H4 (cell line): ENCODE measurements at places on chromosomes 7 and 10. TPM values are rescaled to one million over a fixed set of nuclear protein-coding genes. Genes with fewer than 3 reads are reported as not detected.

- no peak for DNase-seq
Measured at GRCh38 chr7:155296006-155296787, 1.5 kb upstream of the INSIG1 start.

GRCh38 chr7:112154690-112155089, 51.5 kb downstream of the DOCK4 start:
- DNase-seq, result no peak

GRCh38 chr10:10687751-10688150, 329.9 kb upstream of the CELF2 start:
- no peak for DNase-seq

GRCh38 chr7:37065779-37066271, 341.5 kb upstream of the AOAH start:
- DNase-seq, result peak; percentile 51

DNA sequence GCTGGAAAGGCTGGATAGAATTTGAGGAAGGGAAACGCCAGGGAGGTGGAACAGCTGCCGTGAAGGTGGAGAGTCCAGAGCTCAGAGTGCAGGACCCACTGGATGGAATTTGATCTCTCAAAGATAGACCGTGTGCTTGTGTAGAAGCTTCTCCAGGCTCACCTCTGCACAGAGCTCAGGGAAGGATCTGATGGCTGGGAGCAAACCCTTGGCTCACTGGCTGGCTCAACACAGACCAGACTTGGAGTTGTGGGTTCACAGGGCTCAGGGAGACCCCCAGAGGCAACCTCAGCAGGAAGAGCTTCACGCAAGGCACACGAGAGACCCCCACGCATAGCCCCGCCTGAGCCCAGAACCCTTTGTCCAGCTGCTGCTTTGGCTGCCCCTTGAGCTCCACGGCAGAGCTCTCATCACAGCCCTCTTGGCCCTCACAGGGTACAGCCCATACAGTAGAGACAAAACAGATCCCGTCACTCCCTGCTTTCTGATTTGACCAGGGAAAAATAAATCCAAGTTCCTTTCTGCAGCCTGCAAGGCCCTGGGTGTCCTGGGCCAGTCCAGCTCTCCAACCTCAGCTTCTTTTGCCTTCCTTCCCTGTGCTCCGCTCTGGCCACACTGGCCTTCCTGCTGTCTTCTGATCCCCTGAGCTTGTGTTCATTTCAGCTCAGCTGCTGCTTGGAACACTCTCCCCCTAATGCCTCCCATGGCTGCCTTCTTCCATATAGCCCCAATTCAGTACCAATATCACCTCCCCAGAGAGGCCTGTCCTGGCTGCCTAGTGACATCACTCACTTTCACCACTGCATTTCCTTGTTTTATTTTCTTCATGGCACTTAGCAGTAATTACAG, 26.3 kb downstream of the GHRHR start:
- DNase-seq, result no peak

DNA sequence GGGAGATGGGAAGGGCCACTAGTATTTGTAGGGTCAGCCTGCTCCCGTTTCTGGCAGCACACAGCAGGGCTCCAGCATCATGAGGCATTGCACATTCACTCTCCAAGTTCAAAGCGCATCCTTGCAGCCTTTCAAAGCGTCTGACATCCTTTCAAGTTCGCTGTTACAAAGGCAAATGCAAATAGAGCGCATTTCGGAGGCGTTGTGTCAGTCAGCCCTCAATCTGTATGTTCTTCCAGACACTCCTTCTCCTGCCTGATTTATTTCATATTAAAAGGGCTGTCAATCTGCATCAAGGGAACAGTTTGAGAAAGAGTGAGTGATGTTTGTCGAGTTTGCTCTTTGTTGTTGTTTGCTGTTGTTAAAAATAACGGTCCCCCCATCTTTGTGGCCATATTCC, 188.5 kb downstream of the SNX10 start:
- DNase-seq, result no peak

Gene TAC1
- total RNA-seq, result 9.2 and 11.1 TPM in 2 replicates

DNA sequence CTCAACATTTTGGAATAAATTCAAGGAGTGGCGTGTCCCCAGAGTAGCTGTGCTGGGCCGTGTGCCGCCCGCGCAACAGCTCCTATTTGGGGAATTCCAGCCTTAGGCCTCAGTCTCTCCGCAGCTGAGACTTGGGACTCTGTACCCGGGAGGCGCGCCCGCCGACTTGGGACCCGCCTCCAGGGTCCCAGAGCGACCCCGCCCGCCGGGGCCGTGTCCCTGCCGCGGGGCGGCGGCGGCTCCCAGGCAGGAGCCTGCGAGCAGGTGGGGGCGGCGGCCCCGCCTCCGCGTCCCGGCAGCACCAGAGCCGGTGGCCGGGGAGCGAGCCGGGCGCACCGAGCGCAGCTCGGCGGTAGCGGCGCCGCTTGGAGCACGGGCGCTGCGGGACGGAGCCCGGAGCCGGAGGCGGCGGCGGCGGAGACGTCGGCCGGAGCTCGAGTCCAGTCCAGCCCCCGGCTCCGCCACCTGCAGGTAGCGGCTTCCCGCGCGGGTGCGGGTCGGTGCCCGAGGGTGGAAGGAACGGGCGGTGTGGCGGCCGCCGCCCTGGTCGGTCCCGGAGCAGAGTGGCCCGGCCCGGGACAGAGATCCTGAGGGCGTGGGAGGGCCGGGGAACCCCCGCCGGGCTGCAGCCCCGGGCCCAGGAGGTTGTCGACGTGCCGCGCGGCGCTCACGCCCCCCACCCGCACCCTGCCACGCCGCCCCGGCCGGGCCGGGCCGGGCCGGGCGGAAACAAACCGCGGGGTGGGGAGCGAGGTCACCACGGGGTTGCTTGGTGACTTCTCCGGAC, at the start of gene WIPF3:
TSS of gene WIPF3 (plus strand) at position 301 of the 787 bp plus-strand sequence. CDS start 28,217 bp downstream, outside the sequence.
- no peak for DNase-seq

GRCh38 chr10:62692085-62692484, 112.4 kb upstream of the ADO start:
- DNase-seq, result no peak

Gene C7orf33
- total RNA-seq, result not detected in 2 replicates

Gene ZNF804B
- 0.10 and 0.17 TPM in 2 replicates for total RNA-seq

Gene PCDH15
- total RNA-seq, result 0.35 TPM in 1 of 2 replicates, not detected in the other

- peak; percentile 77 for DNase-seq
Measured at GRCh38 chr7:55250313-55250712, 114.8 kb upstream of the LANCL2 start.

Gene SORCS3
- total RNA-seq, result not detected in 2 replicates

- peak; percentile 33 for DNase-seq
Measured at GRCh38 chr10:111756217-111757061, 427.1 kb downstream of the GPAM start.

Gene TBC1D12
- total RNA-seq, result 4.1 and 4.9 TPM in 2 replicates

Gene TUBAL3
- total RNA-seq, result 0.25 TPM in 1 of 2 replicates, not detected in the other

DNA sequence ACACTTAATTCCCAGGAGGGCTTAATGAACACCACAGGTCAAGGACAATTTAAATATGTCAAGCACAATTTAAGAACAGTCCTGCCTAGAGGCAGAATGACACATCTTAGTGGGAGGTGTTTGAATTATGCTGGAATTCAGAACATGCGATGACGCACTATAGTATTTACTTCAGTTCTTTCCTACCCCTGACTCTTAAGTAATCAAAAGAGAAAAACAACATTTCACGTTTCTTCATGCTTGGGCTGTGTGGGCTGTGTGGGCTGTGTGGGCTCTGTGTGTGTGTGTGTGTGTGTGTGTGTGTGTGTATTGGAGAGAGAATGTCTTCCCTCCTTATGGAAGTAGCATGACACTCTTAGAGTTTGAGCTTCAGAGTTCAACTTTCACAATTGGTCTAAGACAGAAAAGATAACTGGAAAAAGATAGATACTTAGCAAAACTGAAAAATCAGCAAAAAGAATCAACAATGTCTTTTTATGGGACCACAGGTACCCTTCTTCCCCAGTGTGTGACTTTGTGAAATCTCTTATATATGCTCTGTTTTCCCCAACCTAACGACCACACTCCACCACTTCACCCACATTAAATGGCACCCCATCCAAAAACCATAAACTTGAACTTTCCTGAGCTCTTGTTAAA, 33.7 kb upstream of the CABCOCO1 start:
- peak; percentile 93 for DNase-seq

Gene CLEC5A
- not detected in 2 replicates for total RNA-seq

Gene LRWD1
- 30.6 and 42.1 TPM in 2 replicates for total RNA-seq

Gene ADARB2
- 0.21 TPM in 1 of 2 replicates, not detected in the other for total RNA-seq

Gene SH2B2
- 1.8 and 3.3 TPM in 2 replicates for total RNA-seq

Gene UPK3B
- not detected in 2 replicates for total RNA-seq

Gene TRIM73
- total RNA-seq, result 0.15 TPM in 1 of 2 replicates, not detected in the other

Gene TAS2R4
- total RNA-seq, result not detected in 2 replicates

Gene KCND2
- total RNA-seq, result 0.04 and 0.19 TPM in 2 replicates

Gene STOX1
- 0.52 and 0.66 TPM in 2 replicates for total RNA-seq

DNA sequence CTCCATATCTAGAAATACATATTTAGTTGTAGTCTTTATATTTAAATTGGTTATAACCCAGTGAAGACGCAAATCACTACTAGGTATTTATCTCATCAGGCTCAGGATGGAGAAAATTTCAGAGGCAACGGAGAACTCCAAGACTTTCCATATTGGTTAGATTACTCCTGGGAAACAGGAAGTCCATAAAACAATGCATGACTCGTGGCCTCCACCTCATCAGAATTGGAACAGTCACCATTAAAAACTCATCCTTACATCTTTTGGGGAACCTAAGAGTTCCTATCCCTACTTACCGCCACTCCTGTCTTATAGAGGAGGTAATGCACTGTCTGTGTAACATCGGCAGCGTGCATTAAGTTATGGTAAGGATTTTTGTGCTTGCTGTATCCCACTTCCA, 177.6 kb downstream of the PPP1R17 start:
- DNase-seq, result no peak

- DNase-seq, result peak; percentile 71
Measured at GRCh38 chr7:31443457-31443856, 70.4 kb upstream of the ITPRID1 start.

- peak; percentile 51 for DNase-seq
Measured at GRCh38 chr7:105656922-105657521, 75.7 kb upstream of the EFCAB10 start.

- DNase-seq, result no peak
Measured at GRCh38 chr10:22228167-22228938, 10.5 kb upstream of the EBLN1 start.

DNA sequence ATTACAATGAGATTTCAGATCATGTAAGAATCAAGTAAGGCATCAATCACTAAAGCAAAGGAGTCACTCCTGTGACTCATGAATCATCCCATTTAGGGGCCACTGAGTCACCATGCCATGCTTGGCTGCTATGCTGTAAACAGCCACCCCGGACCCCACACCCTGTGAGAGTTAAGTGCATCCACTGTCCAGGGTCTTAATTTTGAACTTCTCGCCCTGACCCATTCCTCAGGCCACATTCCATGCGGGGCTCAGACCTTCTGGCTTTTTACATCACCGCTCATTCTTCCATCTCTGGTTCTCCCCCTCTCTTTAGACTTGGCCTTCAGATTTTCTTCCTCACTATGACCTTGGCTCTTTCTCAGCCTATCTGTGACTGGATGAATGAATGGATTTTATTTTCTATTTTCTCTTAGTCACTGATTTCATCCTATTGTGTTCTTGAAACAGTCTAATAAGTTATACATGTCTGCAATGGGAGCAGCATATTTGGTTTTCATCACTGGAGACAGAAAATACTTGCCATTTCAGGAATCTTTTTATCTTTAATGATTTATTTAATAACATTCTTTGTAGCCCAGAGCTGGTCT, 239.6 kb downstream of the SKIDA1 start:
- DNase-seq, result no peak

DNA sequence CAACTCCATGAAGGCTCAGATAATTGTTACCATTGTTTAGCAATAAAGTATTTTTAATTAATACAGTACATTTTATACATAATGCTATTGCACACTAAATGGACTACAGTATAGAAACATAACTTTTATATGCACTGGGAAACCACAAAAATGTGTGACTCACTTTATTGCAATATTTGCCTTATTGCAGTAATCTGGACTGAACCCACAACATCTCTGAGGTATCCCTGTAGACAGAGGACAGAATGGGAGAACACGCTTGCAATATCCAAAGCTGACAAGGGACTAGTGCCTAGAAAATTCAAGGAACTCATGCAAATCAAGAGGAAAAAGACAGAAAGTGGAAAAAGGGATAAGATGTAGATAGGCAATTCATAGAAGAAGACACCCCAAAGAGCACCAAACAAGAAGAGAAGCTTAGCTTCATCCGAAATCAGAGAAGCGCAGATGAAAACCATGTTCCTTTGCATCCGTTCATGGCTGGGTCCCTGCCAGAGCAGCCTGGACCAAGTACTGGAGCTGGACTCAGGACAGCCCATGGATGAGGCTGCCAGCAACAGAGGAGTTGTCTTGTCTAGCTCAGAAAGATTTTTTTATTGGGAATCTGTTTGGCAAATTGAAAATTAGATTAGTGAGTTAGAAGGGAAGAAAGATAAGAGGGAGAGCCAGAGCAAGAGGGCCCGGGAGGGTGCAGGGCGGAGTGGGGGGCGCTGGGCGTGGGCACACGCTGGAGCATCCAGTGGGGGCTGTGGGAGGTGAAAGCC, 16.0 kb upstream of the GALNTL5 start:
- DNase-seq, result peak; percentile 69

Gene CAV1
- total RNA-seq, result 210 and 218 TPM in 2 replicates

GRCh38 chr10:110919971-110920881, 822 bp downstream of the SHOC2 start:
- peak; percentile 19 for DNase-seq

DNA sequence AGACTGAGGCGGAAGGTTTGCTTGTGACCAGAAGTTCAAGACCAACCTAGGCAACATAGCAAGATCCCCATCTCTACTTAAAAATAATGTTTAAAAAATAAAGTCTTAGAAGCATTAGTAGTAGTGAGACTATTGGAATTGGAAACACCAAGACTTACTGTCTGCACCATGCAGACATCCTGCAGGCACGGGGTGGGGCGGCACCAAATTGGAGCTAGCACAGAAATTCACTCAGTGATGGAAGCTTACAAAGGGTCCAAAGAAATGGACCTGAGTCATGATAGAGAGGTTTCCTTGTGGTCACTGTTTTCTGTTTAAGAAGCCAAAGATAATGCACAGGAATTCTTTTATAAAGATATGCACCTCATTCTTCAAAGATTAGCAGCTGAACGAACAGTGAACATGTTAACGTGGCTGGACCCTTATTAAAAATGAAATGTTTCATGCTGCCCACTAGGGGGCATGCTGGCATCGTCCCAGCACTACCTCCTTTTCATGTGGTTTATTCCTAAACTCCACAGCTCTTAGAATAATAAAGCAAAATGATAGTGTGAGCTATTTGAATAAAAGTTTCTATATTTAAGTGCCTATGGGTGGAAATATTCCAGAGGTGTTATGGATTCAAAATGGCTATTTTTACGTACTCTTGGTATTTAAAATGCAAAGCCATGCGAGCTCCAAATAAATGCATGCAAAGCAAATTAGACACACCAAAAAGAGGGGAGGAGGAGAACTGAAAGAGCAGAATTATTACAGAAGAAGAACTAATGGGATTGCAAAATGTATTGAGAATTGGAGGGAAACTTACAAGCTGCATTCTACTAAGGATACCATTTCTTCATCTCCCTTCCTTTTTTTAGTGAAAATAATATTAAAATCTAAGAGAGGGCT, 28.6 kb downstream of the PDSS1 start:
- DNase-seq, result peak; percentile 39
